ENCODE measurements at places on chromosomes 5 and 9. TPM values are rescaled to one million over a fixed set of nuclear protein-coding genes. Genes with fewer than 3 reads are reported as not detected.

- H3K36me3 ChIP-seq: peaks cover 24% of the 10 kb centered on the region
- H3K27me3 ChIP-seq: no peaks in the 10 kb centered on the region
- H3K27ac ChIP-seq: peak overlapping the region; percentile 87
- peaks cover 46% of the 10 kb centered on the region for H3K4me1 ChIP-seq
- H3K4me3 ChIP-seq: peak overlapping the region; percentile 97
- DNase-seq: no peak
Measured at GRCh38 chr9:136808075-136808805, 492 bp downstream of the RABL6 start.

The FOXD4L5 gene
- polyA plus RNA-seq: not detected

GRCh38 chr9:80874276-80874675, 815.1 kb downstream of the TLE1 start:
- no peak overlapping the region for H3K27ac ChIP-seq
- H3K27me3 ChIP-seq: no peaks in the 10 kb centered on the region
- no peak for DNase-seq
- H3K4me1 ChIP-seq: peaks cover 8% of the 10 kb centered on the region
- H3K36me3 ChIP-seq: no peaks in the 10 kb centered on the region

- no peak for DNase-seq
- no peaks in the 10 kb centered on the region for H3K4me1 ChIP-seq
- H3K36me3 ChIP-seq: no peaks in the 10 kb centered on the region
Measured at GRCh38 chr5:130002876-130003275, 98.6 kb downstream of the CHSY3 start.

GRCh38 chr9:100307080-100307479, 45.7 kb downstream of the TEX10 start:
- no peak overlapping the region for H3K4me3 ChIP-seq
- no peaks in the 10 kb centered on the region for H3K4me1 ChIP-seq
- H3K27ac ChIP-seq: no peak overlapping the region
- H3K27me3 ChIP-seq: no peaks in the 10 kb centered on the region
- no peak for DNase-seq

The ADAMTS2 gene
- polyA plus RNA-seq: 0.69 TPM

DNA sequence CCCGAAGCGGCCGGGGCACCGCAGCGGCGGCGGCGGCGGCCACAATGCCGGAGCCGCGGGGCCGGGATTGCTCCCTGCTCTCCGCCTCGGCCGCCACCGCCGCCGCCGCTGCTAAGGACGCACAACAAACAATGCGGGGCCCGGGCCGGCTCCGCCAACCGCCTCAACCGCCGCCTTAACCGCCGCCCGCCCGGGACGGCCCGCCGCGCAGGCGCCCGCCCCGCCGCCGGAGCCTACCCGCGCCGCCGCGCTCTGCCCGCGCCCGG, 254 bp downstream of the STRBP start:
- H3K4me1 ChIP-seq: peaks cover 13% of the 10 kb centered on the region
- no peaks in the 10 kb centered on the region for H3K27me3 ChIP-seq
- H3K36me3 ChIP-seq: no peaks in the 10 kb centered on the region
- peak overlapping the region; percentile 75 for H3K4me3 ChIP-seq
- peak overlapping the region; percentile 74 for H3K27ac ChIP-seq
- no peak for DNase-seq

The TYRP1 gene
- polyA plus RNA-seq: 0.09 TPM

The NEURL1B gene
- polyA plus RNA-seq: 29.6 TPM

DNA sequence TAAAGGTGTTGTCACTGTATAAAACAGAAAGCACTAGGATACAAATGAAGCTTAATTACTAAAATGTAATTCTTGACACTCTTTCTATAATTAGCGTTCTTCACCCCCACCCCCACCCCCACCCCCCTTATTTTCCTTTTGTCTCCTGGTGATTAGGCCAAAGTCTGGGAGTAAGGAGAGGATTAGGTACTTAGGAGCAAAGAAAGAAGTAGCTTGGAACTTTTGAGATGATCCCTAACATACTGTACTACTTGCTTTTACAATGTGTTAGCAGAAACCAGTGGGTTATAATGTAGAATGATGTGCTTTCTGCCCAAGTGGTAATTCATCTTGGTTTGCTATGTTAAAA, 43.8 kb downstream of the NDFIP1 start:
- H3K36me3 ChIP-seq: no peaks in the 10 kb centered on the region
- no peaks in the 10 kb centered on the region for H3K27me3 ChIP-seq
- no peak for DNase-seq
- H3K4me1 ChIP-seq: peaks cover 4% of the 10 kb centered on the region
- H3K4me3 ChIP-seq: no peak overlapping the region
- H3K27ac ChIP-seq: no peak overlapping the region

The KIF12 gene
- 4.8 TPM for polyA plus RNA-seq

- no peak overlapping the region for H3K27ac ChIP-seq
- no peaks in the 10 kb centered on the region for H3K36me3 ChIP-seq
- no peaks in the 10 kb centered on the region for H3K27me3 ChIP-seq
- H3K4me3 ChIP-seq: no peak overlapping the region
- DNase-seq: no peak
- H3K4me1 ChIP-seq: no peaks in the 10 kb centered on the region
Measured at GRCh38 chr5:92637247-92637646, 943.8 kb downstream of the NR2F1-AS1 start.

The SPINK13 gene
- 0.45 TPM for polyA plus RNA-seq

GRCh38 chr5:95808686-95809413, 13.7 kb downstream of the GLRX start:
- H3K4me3 ChIP-seq: no peak overlapping the region
- peaks cover 44% of the 10 kb centered on the region for H3K4me1 ChIP-seq
- H3K27me3 ChIP-seq: no peaks in the 10 kb centered on the region
- no peaks in the 10 kb centered on the region for H3K36me3 ChIP-seq

DNA sequence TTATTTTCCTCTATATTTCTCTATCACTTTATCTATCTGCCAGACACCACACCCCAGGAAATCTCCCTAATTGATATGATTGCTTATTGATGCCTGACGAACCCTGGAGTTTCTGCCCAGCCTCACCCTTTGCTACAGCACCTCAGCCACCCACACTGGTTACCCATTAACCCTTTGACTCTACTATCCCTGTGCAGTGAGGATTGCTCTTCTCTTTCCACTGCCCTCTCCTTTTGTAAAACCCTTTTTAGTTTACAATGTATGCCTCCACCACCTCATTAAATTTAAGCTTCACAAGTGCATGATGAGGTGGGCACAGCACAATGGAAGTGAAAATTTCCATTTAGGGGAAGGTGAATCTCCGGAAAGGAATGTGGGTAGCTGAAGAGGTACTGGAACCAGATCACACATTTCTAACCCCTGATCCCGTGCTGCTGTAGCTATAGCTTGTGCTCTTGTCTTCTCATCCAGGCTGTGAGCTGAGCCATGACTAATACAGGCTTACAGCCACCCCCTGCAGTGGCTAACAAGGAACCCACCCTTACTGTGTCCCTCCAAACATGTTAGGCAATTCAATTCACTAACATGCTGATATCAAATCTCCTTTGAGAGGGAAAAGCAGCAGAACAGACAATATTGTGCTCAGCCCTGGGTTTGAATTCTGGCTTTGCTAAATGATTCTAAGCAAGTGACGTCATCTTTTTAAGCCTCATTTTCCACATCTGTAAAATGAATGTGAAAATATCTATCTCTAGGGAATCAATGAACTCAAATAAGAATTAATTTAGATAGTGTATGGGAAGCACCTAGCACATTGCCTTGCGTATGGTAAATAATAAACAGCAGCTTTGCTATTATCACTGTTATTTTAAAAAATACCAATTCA, 186.9 kb upstream of the TRIM32 start:
- H3K27ac ChIP-seq: no peak overlapping the region
- no peaks in the 10 kb centered on the region for H3K4me1 ChIP-seq
- H3K4me3 ChIP-seq: no peak overlapping the region
- no peaks in the 10 kb centered on the region for H3K36me3 ChIP-seq
- no peaks in the 10 kb centered on the region for H3K27me3 ChIP-seq

DNA sequence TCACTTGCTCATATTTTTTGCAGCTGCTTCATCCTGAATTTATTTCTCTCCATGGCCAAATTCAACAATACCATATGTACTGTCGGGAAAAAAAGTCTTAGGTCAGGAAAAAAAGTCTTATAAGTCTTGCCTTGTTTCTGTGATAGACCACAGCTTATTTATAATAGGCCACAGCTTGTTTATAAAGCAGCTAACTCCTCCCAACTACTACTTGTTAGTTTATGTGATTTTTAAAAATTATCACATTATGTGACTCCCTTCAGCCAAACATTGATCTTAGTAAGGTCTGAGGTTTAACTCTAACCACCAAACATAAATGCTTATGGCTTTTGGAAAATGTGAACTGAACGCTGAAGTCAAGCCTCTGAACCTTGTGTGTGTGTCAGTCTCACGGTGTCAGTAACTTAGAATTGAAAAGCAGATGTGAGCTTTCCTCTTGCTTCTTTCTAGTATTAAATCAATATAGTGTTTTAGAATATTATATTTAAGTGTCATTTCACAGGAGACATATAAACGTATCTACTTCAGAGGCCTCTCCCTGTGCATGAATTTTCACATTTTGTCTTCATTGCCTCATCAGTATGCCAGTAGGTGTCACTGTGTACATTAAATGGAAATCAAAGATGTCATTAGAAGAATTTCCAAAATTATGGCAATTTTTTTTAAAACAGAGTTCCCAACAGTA, 51.3 kb downstream of the SNX24 start:
- no peaks in the 10 kb centered on the region for H3K27me3 ChIP-seq
- no peak overlapping the region for H3K4me3 ChIP-seq
- peaks cover 7% of the 10 kb centered on the region for H3K4me1 ChIP-seq
- no peak overlapping the region for H3K27ac ChIP-seq
- no peaks in the 10 kb centered on the region for H3K36me3 ChIP-seq

The FREM1 gene
- polyA plus RNA-seq: not detected

DNA sequence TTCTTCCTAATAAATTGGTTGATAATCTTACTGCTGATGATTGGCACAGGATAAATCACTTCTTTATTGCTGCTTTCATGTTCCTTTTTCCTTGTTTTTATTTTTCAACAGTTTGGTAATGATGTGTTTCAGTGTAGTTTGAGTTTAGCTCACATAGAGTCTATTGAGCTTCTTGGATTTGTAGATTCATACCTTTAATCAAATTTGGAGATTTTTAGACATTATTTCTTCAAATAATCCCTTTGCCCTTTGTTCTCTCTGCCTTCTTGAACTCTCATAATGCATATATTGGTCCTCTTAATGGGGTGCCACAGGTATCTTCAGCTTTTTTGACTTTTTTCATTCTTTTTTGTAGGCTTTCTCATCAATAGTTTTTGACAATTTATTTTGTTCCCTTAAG, 275.3 kb downstream of the TLE4 start:
- H3K27me3 ChIP-seq: no peaks in the 10 kb centered on the region
- H3K36me3 ChIP-seq: no peaks in the 10 kb centered on the region
- no peak overlapping the region for H3K27ac ChIP-seq
- no peak for DNase-seq
- H3K4me3 ChIP-seq: no peak overlapping the region
- no peaks in the 10 kb centered on the region for H3K4me1 ChIP-seq

GRCh38 chr5:125485771-125486170, 739.3 kb upstream of the ZNF608 start:
- peak overlapping the region; percentile 85 for H3K27ac ChIP-seq
- H3K36me3 ChIP-seq: no peaks in the 10 kb centered on the region
- no peak for DNase-seq
- peaks cover 26% of the 10 kb centered on the region for H3K4me1 ChIP-seq

- no peak overlapping the region for H3K27ac ChIP-seq
- DNase-seq: no peak
- no peaks in the 10 kb centered on the region for H3K27me3 ChIP-seq
- no peak overlapping the region for H3K4me3 ChIP-seq
- H3K4me1 ChIP-seq: no peaks in the 10 kb centered on the region
Measured at GRCh38 chr5:127970081-127970480, 113.5 kb upstream of the SLC12A2 start.

The C7 gene
- 131 TPM for polyA plus RNA-seq

DNA sequence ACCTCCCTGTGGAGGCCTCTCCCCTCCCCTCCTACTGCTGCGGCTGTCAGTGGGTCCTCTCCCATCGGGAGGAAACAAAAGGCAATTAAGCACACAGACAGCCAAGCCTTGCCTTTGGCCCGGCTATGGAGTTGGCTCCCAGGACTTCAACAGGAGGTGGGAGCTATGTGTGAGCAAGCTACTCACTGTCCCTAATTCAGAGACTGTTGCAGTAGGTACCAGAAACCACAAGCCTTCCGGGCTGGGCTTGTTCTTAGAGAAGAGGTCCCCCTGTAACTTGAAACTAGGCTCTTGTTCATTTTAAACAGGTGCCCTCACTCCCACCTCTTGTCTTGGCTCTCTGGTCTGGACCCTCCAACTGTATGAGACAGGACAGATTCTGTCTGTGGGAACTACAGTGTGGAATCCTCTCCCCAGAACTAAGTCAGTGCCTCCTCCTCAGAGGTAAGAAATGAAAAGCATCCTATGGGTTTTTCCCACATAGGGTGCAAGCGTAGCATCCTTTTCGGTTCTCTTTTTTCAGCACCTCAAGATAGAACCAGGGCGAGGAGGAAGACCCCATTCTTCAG, 561.1 kb downstream of the EBF1 start:
- no peak for DNase-seq
- H3K4me3 ChIP-seq: no peak overlapping the region
- H3K36me3 ChIP-seq: no peaks in the 10 kb centered on the region
- no peaks in the 10 kb centered on the region for H3K27me3 ChIP-seq

GRCh38 chr9:121753802-121754654, 102.6 kb downstream of the DAB2IP start:
- peaks cover 84% of the 10 kb centered on the region for H3K4me1 ChIP-seq
- peaks cover 6% of the 10 kb centered on the region for H3K36me3 ChIP-seq
- DNase-seq: no peak
- no peak overlapping the region for H3K4me3 ChIP-seq
- peak overlapping the region; percentile 90 for H3K27ac ChIP-seq
- H3K27me3 ChIP-seq: no peaks in the 10 kb centered on the region

DNA sequence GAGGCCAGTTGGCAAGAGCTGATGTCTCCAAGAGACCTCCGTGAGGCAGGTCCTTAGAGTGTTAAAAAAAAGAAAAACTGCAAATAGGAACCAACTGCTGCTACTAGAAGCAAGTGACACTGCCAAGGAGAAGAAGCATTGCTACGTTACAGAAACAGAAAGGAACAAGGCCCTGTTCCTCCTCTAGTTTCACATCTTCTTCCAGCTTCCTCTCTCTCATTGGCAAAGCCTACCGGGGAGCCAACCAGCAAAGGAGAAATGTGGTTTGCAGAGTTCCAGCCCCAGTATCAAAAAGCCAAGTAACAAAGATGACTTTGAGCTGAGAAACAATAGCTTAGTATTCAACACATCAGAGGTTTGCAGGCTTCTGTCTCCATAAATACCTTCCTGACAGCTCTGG, 145.9 kb downstream of the PRELID2 start:
- no peaks in the 10 kb centered on the region for H3K36me3 ChIP-seq
- DNase-seq: no peak
- H3K4me1 ChIP-seq: no peaks in the 10 kb centered on the region
- no peak overlapping the region for H3K27ac ChIP-seq

All from sigmoid colon (tissue), 7 donors.